ENCODE measurements at places on chromosomes 7 and 10.

GRCh38 chr7:19899529-19899928 lies 126.1 kb upstream of the TMEM196 start:
- no peak for DNase-seq

GRCh38 chr7:30433082-30433481 lies 45.5 kb downstream of the NOD1 start:
- no peak for DNase-seq

GRCh38 chr7:21304808-21305375 lies 123.0 kb upstream of the SP4 start:
- DNase-seq = no peak

- no peak for DNase-seq
Observed at GRCh38 chr7:151802469-151802846, 74.5 kb downstream of the PRKAG2 start.

GRCh38 chr10:28592953-28593352 lies 60.0 kb downstream of the WAC start:
- no peak for DNase-seq

DNA sequence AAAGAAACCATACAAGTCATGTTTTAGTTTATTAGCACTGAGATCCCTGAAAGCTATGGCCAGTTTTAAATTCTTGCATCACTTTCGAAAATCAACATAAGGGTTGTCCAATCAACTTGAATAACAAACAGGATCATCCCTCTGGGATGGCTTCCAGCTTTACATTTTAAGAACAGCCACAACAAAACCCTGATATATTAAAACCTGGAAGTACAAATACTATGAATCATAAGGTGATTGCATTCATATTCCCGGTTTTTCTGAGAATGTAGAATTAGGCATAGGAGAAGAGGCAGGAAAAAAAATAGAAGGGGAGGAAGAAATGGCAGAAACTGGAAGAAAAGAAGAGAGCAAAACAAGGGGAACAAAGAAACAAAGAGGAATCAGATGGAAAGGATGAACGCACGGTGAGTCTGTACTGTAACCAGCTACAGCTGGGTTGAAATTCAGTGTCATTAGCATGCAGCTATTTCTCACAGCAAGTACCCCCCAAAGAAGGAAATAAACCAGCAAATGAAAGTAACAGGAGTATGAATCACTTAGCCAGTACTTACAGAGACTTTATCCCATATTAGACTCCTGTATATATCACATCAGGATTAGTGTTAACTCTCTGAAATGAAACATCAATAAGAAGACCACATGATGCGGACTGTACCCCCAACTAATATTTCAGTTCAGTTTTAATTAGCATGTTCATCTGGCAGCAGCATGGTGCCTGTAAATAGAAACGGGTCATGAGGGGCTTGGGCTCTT lies 301.3 kb downstream of the RNLS start:
- no peak for DNase-seq

- no peak for DNase-seq
Observed at GRCh38 chr7:151951672-151952338, 4.4 kb upstream of the GALNTL5 start.

DNA sequence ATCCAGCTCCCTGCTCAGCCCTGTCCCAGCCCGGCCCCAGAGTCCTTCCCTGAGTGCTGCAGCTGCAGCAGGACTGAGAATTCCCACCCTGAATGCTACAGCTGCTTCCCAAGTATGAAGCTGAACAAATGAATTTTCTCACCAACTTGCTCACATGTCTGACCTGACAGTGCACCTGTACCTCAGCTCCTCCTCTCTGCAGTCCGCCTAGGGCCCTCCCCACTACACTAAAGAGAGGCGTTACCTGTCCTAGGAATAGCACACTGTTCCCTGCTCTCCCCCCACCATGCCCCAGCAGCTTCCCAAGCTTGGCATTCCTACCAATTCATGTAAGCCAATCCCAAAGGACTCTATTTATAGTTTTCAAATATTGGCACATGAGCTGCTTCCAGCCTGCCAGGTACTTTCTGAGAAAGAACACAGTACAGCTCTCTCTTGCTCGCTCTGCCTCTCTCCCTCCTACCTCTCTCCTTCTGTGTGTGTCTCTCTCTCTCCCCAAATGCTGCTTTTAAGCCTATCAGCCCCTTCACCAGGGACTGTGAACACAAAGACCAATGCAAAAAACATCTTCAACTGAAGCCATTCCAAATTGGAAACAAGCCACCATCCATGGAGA lies 400.1 kb downstream of the TNS3 start:
- no peak for DNase-seq

DNA sequence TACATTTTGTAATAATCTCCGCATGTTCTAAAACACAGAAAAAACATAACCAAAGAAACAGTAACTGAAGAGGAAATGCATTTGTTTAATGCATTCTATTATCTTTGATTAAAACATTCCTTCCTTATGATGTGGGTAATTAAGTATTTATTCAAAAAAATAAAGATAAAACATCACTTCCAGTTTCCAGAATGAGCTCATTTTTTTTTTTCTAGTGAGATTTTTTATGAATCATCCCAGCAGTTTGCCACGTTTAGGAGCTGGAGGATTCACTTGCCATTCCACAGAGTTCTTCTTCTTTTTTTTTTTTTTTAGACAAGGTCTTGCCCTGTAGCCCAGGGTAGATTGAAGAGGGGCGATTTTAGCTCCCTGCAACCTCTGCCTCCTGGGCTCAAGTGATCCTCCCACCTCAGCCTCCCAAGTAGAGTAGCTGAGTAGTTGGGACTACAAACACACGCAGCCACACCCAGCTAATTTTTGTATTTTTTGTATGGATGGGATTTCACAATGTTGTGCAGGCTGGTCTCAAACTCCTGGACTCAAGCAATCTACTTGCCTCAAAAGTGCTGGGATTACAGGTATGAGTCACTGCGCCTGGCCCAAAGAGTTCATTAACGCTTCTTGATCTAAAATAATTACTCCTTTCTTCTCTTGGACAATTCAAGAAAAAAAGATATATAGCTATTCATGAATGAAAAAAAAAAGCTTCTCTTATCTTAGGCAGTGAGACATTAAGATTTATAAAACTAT lies 177.3 kb downstream of the DKK1 start:
- no peak for DNase-seq

DNA sequence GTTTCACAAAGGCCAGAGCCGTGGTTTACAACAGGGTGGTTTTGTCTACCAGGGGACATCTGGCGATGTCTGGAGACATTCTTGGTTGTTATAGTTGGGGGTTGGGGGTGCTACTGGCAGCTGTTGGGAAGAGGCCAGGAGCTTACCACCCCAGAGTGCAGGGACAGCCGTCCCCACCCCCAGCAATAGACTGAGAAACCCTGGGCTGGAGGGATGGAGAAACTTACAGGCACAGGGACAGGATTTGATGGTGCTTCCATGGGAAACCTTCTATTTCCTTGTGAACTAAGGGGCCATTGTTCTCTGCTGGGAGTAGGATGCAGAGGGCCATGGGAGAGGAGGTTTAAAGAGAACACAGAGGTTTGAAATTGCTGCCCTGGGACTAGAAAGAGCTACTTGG lies 10.9 kb downstream of the ADCK2 start:
- no peak for DNase-seq

DNA sequence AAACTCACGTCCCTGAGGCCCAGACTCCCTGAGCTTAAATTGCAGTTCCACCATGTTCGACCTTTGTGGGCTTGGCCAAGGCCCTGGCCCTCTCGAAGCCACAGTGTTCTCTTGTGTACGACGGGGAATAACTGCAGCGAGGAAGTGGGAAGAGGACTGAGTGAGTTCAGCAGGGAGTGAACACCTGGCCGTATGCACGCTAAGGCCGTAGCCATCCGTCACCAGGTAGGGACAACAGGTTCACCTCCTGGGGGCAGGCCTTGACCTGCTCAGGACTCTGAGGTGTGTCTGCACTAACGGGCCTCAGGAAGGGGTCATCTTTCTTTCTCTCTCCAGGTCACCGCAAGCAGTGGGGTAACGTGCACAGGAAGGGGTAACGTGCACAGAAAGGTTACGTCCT lies 67.2 kb upstream of the CTBP2 start:
- no peak for DNase-seq

- DNase-seq = no peak
Observed at GRCh38 chr7:143487566-143487965, 9.9 kb downstream of the TAS2R41 start.

- DNase-seq = no peak
Observed at GRCh38 chr10:95542761-95543160, 18.4 kb downstream of the SORBS1 start.

DNA sequence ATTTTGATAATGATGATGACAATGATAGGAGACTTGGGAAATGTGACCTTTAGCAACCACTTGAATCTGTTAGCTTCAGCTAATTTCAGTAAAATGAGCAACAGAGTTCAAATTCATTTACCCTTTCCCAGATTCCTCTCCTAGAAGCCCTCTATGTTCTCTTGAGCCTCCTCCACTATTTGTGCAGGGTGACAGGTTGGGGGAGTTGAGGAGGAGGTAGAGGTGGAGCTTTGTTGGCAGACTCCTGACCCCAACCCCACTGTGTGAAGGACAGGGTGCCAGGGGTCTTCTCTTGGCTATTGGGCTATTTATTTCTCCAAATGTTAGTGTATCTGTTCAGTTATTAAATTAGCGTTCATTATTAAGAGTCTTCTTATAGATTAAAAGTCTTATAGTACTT lies 422.3 kb downstream of the GFRA1 start:
- DNase-seq = no peak

- DNase-seq = no peak
Observed at GRCh38 chr7:38554586-38554985, 76.6 kb downstream of the AMPH start.

DNA sequence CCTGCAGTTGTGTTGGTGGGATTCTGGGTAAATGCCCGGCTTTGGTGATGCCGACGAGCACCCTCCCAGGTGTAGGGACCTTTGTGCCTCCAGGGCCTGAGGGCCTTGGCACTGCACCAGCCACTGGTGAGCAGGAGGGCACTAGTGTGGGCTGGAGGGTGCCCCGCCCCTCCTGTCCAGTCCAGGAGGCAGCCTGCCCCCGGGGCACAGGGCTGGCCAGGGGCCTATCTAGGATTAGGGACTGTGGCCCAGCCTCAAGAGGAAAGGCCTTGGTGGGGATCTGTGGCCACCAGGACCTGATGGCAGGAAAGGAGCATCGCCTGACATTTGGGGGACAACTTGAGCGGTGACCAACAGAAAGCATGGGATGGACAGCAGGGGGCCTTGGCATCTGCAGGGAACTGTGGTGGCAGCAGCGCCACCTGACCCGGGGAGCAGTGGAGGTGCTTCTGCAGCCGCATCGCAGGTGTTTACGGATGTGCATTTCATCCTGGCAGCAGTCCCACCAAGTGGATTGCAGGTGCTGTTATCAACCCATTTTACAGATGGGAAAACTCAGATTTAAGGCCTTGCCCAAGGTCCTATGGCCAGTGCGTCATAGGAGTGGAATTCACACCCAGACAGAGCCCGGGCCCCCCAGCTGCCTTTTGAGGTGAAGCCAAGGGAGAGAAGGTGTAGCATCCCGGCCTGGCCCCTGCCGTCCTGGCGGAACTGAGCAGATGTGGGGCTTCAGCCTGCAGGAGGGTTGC lies 11.1 kb downstream of the ZNF316 start:
- no peak for DNase-seq

DNA sequence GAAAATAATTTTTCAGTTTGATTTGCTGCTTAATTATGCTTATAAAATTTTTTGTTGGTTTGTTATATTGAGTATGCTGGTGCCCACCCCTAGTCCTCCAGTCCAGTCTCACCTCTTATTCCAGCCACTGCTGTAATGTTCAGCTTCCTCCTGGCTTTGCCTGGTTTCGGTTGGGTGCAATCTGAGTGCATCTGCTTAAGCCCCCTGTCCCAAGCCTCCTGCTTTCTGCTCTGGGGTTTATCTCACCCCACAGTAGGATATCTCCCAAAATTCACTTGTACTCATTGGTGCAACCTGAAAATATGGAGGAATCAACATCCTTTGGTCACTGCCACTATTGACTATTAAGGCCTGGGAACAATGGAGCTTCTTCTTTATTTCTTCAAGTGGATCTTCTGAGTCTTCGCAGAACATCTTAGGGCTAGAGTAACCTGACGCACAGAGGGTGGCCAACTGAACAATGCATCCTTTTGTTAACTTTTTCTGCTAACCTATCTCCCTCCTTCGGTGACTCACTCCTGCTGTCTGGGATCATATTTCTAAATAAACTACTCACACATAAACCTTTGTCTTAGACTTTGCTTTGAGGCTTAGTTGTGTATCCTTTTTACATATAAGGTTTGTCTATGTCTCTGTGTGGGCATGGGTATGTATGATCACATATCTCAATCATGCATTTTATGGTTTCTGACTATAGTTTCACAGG lies 19.1 kb upstream of the SOSTDC1 start:
- no peak for DNase-seq

DNA sequence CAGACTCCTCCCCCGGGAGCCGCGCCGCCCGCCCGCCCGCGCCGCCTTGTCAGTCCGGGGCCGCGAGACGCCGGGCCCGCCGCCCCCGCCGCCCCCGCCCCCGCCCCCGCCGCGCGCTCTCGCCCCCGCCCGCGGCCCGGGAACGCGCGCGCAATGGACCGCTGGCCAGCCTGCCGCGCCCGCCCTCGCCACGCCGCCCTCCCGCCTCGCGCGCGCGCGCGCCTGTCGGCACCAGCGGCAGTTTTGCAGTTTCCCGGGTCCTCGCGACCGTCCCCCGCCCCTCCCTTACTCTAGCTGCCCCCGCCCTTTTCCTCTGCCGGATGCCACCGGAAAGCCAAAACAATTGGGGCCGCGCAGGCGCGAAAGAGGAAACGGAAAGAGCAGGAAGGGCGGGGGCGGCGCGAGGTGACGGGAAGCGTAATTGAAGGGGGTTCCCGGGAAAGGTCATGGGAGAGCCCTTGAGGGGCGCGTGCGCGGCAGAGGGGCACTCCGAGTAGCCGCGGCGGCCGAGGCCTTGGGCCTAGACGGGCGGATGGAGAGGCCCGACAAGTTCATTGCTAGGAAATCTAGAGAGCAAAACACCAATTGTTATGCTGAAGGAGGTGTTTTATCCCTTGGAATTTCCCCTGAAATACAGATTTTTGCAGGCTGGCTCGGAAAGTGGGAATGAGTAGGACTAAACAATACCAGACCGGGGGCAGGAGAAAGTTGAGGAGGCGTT lies 400 bp upstream of the KBTBD2 start:
- peak; percentile 97 for DNase-seq

DNA sequence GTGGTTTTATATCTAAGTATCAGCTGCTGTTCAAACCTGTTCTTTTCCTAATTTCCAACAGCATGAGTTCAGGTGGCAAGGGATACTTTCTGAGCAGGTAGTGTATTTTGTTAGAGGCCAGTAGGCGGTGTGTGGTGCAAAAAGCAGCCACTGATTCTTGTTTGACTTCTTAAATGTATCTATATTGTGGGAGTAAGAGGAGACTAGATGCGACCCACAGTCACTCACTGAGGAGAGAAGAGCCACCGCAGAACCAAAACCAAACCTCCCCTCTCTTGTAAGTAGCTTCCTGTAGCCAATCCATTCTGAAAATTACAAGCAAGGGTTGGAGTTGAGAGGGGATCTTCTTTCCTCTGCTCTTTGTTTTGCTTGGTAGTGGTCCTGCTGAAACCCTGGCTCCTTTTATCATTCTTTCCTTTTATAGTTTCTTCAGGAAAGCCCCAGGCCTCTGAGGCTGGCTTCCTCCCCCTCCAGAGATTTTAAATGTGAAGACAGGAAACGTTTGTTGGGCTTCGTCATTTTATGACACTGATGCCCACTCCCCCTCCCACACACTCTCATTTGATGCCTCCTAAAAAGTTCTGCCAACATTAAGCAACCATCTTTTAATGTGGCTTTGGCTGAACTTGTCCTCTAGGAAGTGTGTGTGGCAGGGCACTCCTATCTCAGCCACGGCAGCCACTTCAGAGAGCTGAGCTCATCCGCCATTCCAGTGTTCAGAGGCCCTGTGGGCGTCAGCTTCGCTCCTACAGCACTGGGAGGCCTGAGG lies 566.0 kb downstream of the SUGCT start:
- no peak for DNase-seq
